ENCODE measurements at places on chromosomes 3 and 15. TPM values are rescaled to one million over a fixed set of nuclear protein-coding genes. Genes with fewer than 3 reads are reported as not detected.

GRCh38 chr3:58202917-58203360 lies 7.8 kb downstream of the DNASE1L3 start:
- DNase-seq, result no peak

The LYSMD2 gene
- 4.6 TPM for polyA plus RNA-seq

GRCh38 chr15:63502843-63503738 lies 1.3 kb upstream of the USP3 start:
- no peak for DNase-seq

- no peak for DNase-seq
These were observed 37.9 kb downstream of the FNDC3B start for GRCh38 chr3:172077197-172077757.

DNA sequence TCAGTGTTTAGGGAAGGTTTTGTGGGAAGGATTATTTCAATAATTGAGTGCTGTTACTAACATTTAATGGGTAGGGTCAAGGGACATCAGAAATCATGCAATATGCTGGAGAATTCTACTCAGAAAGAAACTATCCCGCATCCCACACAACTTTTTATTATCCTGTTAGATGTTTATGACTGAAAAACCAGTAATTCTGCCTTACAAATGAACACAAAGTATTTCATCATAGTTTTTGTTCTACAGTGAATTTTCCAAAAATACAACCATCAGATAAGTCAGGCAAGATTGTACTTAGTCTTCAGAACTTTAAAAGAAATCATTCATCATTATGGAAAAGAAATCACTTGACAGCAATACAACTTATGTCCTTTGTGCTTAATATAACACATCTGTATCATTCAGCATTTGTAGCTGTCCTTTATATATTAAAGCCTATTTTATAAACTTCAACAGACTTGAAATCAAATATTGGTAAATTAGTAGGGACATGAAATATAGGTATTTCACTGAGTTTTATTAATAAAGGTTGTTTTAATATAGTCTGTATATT lies 61.9 kb downstream of the TRPM7 start:
- no peak for DNase-seq

The DAZL gene
- polyA plus RNA-seq, result not detected

DNA sequence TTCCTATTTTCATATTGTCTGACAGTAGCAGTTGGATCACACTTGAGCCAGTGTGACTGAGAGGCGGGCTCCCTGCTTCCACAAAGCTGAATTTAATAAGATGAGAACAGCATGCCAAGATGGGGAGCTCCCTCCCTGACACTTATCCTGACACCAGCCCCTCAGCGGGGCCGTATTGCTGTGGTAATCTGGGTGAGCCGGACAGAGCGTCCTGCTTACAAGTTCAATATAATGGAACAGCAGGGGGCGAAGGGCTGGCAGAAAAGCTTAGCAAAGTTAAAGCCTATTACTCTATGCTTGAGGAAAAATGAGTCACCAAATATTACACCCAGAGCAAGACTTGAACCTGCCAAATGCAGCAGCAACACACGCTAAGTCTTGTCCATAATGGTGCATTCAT lies 163.8 kb upstream of the CMC1 start:
- DNase-seq, result no peak

DNA sequence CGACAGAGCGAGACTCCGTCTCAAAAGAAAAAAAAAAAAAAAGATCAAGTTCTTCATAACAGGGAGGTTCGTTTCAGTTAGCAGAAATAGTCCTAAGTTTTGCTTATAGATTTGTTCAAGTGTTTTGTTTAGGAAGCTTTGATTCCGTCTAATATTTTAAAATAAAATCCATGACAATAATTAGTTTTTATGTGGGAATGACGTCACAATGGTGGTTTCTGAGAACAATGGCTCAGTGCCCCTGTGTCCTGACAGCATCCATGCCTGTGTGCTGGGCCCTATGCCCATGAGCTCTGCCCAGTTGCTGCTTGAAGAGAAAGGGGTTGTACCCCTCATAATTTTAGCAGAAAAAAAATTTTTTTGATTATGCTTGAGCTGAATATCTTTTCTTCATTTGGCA lies 134.0 kb downstream of the SST start:
- DNase-seq, result no peak

The EFHB gene
- 0.99 TPM for polyA plus RNA-seq

DNA sequence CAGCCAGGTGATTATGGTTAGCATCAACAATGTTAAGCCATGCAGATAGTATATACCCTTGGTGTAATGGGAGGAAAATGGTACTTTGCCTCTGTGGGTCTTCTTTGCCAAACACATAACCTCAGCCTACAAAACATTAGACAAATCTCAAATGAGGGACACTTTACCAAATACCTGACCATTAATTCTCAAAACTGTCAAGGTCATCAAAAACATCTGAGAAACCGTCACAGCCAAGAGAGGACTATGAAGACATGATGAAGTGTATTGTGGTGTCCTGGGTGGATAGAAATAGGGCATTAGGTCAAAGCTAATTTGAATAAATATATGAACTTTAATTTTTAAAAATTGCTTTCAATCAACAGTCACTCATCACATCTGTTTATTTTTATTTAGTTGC lies 1036.1 kb downstream of the AGBL1 start:
- no peak for DNase-seq

DNA sequence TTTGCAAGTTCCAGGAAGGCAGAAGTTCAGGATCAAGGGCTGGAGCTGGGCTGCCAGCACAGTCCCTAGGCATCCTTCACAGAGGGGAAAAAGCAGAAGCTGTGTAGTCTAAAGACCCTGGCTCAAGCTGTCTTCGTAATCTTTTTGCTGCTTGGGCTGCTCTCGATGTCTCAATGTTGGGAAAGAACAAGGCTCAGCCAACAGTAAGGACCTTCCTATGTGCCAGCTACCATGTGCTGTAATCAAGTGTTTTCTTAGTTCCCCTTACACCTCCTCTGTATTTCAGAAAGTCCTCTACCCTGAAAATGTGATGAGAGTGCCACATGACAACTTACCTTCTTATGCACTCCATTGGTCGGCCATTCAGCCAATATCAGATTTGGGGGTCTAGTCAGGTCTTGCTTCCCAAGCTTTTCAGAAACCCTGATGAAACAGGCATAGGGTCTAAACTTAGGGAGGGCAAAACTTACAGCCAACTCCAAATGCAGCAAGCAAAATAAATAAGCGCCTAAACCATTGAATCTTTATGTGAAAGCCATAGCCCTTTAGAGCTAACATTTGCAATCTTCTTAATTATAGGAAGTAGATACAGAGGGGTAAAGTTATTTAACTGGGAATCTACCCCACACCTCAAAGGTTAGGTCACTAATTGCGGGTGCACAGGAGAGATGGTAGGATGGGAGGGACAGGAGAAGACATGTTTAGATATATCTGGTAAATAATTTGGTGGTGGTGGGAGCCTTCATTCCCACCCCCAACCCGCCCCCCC lies 1.2 kb upstream of the EDEM1 start:
- no peak for DNase-seq

The MORC1 gene
- 0.68 TPM for polyA plus RNA-seq

- no peak for DNase-seq
These were observed 331.6 kb upstream of the NR2F2 start for GRCh38 chr15:95998935-95999334.

The CYP1A2 gene
- 0.10 TPM for polyA plus RNA-seq

DNA sequence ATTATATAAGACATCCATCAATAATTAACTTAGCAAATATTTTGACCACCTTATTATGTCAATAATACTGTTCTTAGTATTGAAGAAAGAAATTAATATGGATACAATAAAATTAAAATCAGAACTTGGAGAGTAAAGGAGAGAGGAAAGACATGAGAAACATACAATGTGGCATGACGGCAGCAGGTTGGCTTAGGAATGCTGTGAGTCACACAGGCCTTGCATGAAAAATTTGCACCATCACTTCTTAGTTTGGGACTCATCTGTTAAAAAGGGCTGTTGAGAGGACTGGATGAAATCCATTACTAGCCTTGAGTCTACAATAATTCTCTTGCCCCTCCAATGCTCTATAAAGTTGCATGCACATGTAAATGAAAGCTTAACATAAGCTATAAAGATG lies 880.8 kb downstream of the ROBO1 start:
- DNase-seq, result no peak

DNA sequence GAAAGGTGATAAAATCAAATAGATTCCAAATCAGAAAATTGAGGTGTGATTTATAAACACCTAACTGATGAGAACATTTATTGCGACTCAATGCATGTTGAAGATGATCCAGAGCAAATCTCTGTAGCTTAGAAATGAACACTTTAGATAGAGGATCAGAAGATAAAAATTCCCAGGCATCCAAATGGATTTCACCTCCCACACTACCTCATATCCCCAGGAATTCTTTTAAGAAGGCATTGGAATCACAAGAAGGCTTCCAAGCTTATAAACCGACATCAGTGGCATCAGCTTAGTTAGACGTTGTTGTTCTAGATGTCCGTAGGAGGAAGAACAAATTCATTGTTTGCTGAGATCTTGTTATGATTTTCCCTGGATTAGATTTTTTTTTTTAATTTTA lies 154.4 kb downstream of the EBLN2 start:
- DNase-seq, result no peak

DNA sequence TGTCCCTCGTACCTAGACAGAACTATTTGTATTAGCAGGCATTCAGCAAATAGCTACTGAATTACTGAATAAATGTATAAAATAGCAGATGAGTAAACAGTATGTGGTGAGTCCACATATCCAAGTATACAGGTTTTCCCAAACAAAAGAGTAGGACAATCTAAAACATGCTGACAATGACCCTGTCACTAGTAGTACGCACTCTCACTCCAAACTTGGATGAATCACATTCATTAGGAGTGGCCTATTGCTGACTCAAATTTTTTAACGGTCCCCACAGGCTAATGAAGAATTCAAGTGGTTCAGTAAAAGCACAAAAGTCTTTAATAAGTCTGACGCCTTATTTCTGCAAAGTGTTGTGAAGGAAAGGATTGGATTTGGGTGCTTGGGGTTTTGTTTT lies 449.3 kb upstream of the THBS1 start:
- DNase-seq, result no peak

DNA sequence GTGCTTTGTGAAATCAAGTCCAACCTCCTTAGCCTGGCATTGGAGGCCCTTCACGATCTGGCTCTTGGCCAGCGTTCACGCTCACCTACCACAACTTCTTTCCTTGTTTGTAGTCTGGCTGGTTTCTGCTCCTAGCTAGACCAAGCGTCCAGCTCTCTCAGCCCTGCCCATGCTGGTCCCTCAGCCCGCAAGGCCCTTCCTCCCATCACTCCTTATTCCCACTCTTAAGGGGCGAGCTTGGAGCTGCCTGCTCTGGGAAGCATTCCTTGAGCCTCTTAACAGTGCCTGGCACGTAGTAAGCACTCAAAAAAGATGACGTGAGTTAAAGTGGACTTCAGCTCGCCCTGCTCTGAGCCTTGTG lies 8.7 kb downstream of the SLC6A6 start:
- no peak for DNase-seq

GRCh38 chr3:120908795-120909601 lies 993 bp downstream of the STXBP5L start:
- no peak for DNase-seq

GRCh38 chr3:135736740-135737139 lies 228.8 kb upstream of the PPP2R3A start:
- DNase-seq, result no peak

GRCh38 chr3:57692396-57693147 lies at the start of gene DENND6A:
Gene DENND6A, minus strand, starts transcription at chr3:57693077. Its CDS starts 59 bp downstream, at chr3:57693018.
- DNase-seq, result peak; percentile 88

The PLAAT1 gene
- polyA plus RNA-seq, result 3.8 TPM
